ENCODE measurements at places on chromosomes 5 and 9.

DNA sequence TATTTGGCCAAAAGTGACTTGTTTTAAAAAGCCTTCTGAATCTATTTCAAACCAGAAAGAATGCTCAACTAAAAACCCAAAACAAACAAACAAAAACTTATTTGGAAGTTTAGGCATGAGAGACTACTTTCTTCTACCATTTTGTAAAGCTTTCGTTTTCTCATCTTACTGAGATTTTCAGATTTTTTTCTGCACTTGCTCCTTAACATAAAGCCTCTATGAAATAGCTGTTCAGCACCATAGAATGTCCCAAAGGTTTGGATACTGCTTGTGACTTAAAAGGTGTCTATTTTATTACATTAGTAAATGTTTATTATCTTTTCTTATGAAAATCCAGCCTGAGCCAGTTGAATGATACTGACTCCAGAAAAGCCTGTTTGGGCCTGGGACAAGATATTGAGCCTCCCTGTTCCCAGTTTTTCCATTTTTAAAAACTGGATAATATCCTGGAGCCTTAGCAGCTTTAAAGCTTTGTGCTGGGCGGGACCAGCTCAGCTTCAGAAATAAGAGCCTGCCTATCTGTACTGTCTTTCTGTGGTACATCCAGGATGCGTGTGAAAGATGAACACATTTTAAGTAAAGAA, 292.6 kb downstream of the ZSWIM6 start:
- DNase-seq, result no peak

DNA sequence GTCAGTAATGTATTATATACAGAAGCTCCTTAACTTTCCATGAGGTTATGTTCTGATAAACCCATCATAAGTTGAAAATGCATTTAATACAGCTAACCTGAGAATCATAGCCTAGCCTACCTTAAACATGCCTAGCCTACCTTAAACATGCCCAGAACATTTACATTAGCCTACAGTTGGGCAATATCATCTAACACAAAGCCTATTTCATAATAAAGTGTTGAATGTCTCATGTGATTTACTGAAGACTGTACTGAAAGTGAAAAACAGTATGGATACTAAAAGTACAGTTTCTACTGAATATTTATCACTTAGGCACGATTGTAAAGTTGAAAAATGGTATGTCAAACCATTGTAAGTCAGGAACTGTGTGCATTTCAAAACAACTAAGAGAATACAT, 1.6 kb downstream of the GM2A start:
- no peak for DNase-seq

- DNase-seq, result no peak
Observed at GRCh38 chr5:133075572-133076536, 24.0 kb downstream of the HSPA4 start.

DNA sequence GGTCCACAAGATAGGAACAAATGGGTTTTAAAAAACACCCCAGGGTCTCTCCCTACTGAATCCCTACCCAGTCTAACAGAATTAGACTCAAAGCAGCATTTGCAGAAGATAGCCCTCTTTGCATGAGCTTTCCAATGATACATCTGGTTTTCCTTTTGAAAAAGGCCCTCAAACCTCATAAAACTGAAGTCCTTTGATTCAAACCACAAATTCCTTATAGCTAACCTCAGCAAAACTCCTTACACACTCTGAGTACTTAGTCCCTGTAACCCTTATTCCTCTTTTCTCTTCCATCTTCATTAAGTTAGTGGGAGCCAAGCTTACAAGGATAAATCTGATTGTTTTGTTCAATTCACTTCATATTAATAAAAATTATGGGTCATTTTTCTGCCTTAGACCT, 90.5 kb upstream of the TNC start:
- DNase-seq, result no peak

DNA sequence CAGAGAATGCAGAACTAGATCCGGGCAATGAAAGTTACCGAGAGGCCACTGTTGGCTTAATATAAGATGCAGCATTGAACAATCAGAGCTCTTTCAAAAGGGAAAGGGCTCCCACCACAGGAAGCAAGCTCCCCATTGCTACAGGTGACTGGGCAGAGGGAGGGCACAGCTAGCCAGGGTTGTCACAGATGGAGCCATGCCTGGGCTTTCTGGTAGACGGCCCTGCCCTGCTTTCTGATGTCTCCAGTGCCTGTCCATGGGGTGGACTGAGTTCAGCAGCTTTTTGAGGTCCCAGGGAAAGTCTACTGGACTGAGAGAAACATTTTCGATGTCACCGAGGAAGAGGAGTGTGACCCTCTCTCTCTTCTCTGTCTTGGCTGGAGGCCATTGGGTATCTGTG, 14.1 kb downstream of the RGS3 start:
- DNase-seq, result no peak

- no peak for DNase-seq
Observed at GRCh38 chr9:12846035-12846434, 71.2 kb downstream of the LURAP1L start.

GRCh38 chr5:96690861-96691260, 28.7 kb downstream of the CAST start:
- no peak for DNase-seq
